Large intestine (tissue), 12 donors: ENCODE measurements at places on chromosomes 7 and 10. TPM values are rescaled to one million over a fixed set of nuclear protein-coding genes. Genes with fewer than 3 reads are reported as not detected.
A peak's percentile ranks its signal among the peaks of the same experiment; 100 is the strongest.

Gene GCK
- polyA plus RNA-seq, result 2.3 TPM

Gene NUDT13
- 4.8 TPM for polyA plus RNA-seq

DNA sequence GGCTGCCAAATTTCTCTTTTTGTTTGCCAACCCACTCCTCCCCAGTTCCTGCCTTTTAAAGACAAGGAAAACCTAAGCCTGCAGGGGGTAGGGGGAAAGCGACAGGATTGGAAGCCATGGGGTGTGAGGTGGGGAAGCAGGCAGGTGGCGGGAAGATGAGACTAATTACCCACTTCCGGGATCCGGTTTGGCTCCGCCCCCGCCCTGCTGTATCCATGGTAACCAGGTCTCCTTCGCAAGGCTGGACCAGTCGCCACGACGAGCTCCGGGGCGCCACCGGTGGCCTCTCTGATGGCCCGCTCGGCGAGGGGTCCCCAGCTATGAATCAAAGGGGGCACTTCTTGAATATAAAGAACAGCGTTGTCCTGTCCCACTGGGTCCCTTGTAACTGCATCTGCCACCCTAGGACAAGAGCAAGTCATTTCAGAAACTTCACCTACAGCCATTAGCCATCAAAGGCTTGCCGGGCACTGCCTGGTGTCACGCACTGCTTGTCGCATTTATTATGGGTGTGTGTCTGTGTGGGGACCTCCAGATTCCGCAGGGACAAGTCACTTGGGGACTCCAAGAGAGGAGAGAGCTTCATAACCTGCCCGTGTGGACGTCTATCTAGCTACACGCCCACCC is 55.4 kb upstream of the LMTK2 start:
- H3K4me3 ChIP-seq, result no peak overlapping the region
- peak; percentile 37 for DNase-seq
- no peak overlapping the region for H3K27ac ChIP-seq
- peaks cover 6% of the 10 kb centered on the region for H3K27me3 ChIP-seq

DNA sequence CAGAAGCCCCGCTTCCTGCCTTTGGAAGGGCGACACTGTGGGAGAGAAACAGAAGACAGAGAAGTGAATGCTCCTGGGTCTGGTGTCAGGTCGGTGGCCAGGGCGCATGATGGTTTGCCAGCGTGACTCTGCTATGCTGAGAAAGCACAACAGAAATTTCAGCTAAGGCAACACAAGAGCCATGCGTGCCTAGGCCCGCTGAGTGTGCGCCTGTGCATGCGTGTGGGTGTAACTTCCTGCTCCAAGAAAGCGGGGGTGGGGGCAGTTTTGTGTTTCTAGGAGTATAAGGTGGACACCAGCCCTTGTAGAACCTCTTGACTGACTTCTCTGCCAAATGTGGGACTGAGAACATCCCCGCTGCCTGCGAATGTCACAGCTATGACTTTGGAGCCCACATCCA is 6.2 kb downstream of the IGFBP3 start:
- H3K27me3 ChIP-seq, result peaks cover 21% of the 10 kb centered on the region
- H3K27ac ChIP-seq, result no peak overlapping the region
- H3K36me3 ChIP-seq, result peaks cover 19% of the 10 kb centered on the region
- DNase-seq, result no peak
- peaks cover 10% of the 10 kb centered on the region for H3K4me1 ChIP-seq
- no peak overlapping the region for H3K4me3 ChIP-seq

- H3K4me3 ChIP-seq, result no peak overlapping the region
- H3K36me3 ChIP-seq, result no peaks in the 10 kb centered on the region
- H3K27ac ChIP-seq, result no peak overlapping the region
- peaks cover 16% of the 10 kb centered on the region for H3K27me3 ChIP-seq
Observed at GRCh38 chr10:49600046-49600445, 10.1 kb upstream of the SLC18A3 start.

- H3K27me3 ChIP-seq, result no peaks in the 10 kb centered on the region
- no peaks in the 10 kb centered on the region for H3K4me1 ChIP-seq
- no peak overlapping the region for H3K4me3 ChIP-seq
- no peak overlapping the region for H3K27ac ChIP-seq
- no peaks in the 10 kb centered on the region for H3K36me3 ChIP-seq
- no peak for DNase-seq
Observed at GRCh38 chr7:19984231-19984632, 210.8 kb upstream of the TMEM196 start.

GRCh38 chr10:114544045-114544659 is 113.9 kb downstream of the ABLIM1 start:
- DNase-seq, result no peak
- no peaks in the 10 kb centered on the region for H3K27me3 ChIP-seq
- H3K4me3 ChIP-seq, result no peak overlapping the region
- no peaks in the 10 kb centered on the region for H3K4me1 ChIP-seq
- H3K36me3 ChIP-seq, result peaks cover 18% of the 10 kb centered on the region
- no peak overlapping the region for H3K27ac ChIP-seq
